ENCODE measurements at places on chromosomes 7 and 10.

DNA sequence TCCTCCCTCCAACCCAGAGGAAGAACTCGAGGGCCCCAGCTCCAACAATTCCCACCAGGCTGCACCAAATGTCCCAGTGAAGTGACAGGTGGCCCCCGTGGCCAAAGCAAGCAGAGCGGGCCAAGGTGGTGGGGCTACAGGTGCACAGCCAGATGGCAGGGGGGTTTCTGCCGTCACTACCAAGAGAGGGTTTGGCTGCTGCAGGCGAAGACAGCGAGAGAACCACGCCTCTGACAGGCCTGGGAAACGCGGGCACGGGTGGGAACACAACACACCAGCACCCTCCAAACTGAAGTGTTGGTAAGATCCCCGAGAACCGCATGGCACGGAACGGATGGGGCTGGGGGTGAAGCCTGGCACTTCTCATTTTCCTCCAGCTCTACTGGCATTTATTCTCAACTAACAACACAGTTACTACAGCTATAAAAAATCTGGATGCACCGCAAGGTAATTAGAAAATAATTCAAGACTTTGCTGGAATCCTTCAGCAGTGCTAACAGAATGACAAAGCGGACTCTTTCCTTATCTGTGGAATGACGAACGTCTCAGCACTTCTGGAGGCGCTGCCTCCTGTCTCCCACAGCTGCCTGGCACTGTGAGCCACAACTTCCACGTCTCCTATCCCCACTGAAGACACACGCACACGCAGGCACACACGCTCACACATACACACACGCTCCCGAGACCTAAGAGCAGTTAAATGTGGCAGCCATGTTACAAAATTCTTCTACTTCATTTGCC is 167.9 kb downstream of the TCERG1L start:
- no peak for DNase-seq

GRCh38 chr10:84406561-84406960 is 78.2 kb downstream of the CCSER2 start:
- DNase-seq: peak; percentile 14

- no peak for DNase-seq
Observed at GRCh38 chr10:88478256-88478655, 104.9 kb downstream of the RNLS start.

DNA sequence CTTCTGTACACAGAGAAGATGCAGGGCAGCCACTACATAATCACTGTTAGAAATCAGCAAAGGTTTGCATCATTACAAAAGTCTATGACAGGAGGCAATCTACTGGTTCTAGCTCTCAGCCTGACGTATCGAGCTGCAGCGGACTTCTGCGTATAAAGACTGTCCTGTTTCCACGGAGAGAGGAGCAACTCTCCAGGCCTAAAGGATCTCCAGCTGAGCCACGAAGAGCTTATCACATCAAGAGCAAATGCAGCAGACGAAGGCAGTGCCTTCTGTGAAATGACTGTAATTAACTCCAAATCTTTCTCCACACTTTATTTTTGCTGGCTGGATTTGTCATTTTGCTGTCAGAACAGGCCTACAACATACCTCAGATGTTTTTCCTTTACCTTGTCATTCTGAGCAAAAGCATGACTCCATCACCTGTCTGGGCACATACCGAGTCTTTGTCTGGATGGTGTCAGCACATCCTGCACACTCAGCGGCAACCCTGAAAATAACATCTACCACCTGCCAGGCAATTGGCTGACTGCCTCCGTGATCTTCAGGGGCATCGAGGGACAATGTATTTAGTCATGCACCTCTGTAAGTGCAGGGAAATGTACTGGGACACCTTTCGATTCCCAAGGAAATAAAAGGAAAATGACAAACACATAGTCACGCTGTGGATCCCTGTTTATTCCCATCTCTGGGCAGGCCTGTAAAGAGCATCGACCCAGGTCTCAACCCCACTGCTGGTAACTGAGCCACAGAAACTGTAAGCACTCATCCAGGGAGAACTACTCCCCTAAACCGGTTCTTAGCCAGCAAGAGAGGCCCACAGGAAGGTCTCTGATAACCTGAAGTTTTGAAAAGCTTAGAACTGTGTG is 26.3 kb upstream of the SH3PXD2A start:
- DNase-seq: no peak

DNA sequence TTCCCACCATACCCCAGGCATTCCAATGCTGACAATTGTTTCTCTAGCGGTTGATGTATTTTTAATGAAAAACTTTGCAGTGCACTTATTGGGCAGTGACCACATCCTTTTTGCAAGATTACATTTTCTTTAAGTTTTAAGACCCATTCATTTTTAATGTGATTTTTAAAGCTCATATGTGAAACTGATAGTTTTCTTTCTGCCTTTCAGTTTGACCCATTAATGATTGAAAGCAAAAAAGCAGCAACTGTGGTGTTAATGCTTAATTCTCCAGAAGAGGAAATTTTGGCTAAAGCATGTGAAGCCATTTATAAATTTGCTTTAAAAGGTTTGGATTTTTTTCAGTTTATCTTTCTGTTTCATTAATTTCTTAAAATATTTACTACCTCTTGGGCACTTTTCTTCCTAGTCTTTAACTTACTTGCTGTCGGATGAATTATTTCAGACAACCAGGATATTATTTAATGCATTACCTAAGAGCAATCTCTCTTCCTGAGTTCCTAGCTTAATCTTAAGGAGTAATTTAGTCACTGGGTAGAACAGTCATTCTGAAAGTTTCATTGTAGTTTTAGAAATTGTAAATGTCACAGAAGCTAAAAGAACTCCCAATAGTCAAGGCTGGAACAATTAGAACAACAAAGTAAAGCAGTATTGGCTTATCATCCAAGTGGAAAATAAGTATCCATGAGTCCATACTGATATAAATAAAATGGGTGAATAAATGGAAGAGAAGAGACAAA is 18.3 kb downstream of the ARMC3 start:
- DNase-seq: no peak

GRCh38 chr10:24790599-24790998 is 66.9 kb upstream of the ARHGAP21 start:
- DNase-seq: no peak

DNA sequence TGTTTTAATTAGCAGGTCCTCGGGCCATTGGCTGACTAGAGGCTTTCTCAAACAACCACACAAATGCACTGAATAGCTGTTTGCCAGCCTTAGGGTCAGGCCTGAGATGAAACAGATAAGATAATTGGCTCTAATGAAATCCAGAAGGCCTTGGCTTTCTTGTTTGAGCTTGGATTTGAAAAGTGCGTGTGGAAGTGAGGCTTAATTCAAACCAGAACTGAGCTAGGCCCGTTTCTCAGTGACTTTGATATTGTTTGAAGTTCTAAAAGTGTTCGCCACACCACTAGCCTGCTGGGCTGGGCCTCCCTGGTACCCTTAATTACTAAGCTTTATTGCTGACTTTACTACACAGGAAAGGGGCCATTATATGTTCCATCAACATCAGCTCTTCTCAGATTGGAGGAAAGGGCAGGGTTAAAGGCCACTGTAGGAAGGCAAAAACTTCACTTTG is 270.6 kb downstream of the TWIST1 start:
- no peak for DNase-seq

GRCh38 chr7:145398758-145399157 is 562.9 kb upstream of the TPK1 start:
- DNase-seq: no peak

DNA sequence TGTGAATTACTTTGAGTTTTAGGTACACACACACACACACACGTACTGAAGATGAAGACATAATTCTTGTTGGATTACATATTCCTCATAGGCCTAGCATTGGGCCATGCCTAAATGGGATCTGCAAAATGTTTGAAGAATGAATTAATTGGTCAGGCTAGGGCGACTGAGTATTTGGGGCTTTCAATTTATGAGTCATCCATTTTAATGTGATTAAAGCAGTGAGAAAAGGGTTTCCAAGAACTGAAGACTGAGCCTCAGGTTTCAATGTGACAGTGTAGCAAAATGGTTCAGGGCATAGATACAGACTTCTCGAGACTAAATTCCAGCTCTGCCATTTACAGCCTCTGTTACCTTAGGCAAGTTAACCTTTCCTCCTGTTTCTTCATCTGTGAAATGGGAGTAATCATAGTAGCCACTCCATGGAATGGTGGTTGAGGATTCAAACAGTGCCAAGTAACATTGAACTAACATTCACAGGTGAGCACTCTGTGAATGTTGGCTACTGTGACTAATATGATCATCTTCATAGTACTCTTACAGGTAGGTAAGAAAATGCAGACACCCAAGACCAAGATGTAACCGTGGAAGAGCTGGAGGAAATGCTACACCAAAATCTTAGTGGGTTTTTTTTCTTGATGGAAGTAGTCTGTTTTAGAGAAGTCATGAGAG is 7.6 kb downstream of the BPGM start:
- no peak for DNase-seq

DNA sequence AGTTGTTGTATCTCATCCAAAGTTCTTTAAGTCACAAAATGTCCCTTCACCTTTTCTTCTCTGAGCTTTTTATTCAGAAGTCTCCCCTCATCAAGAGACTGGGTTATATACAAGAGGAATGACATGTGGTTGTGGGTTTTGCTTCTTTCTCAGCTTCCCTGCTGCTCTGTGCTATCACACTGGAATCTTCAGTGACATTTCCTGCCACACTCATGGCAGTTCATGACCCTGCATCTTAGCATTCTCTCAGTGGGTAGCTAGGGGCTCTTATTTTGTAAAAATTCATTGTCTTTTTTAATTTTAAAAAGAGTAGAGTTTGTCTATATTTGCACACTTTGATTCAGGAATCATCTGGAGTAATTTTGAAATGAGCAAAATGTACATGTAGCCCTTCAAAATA is 236.9 kb upstream of the TMEM229A start:
- DNase-seq: no peak

GRCh38 chr10:129161150-129161549 is 305.9 kb upstream of the MGMT start:
- DNase-seq: peak; percentile 71

GRCh38 chr10:104255311-104255981 is 754 bp downstream of the GSTO1 start:
- peak; percentile 90 for DNase-seq

DNA sequence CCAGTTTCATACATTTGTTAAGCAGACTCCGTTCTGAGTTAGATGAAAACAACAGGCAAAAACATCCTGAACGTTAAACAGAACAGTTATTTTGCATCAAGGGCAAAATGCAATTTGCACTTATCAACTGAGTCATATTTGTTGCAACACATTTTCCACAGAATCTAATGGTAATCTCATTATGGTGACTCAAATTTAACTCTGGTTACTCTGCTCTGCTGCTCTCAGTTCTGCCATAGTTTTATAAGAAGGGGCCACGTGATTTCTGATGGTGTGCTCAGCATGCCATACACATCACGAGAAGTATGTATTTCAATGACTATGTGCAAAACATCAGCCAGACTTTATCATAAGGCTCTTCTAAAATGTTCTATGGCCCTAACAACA is 148.8 kb downstream of the CHCHD3 start:
- no peak for DNase-seq

- no peak for DNase-seq
Observed at GRCh38 chr10:89374713-89375141, 3.1 kb upstream of the IFIT1B start.

- no peak for DNase-seq
Observed at GRCh38 chr10:43607199-43607573, 948 bp downstream of the ZNF485 start.

All from dermis microvascular lymphatic vessel endothelial cell (primary cell).